GOT3 (cell line): ENCODE measurements at places on chromosomes 13 and 19.

- no peak for DNase-seq
Measured at GRCh38 chr19:661427-662196, 1.4 kb downstream of the RNF126 start.

- DNase-seq: no peak
Measured at GRCh38 chr19:37977992-37978391, 71.0 kb downstream of the SIPA1L3 start.

GRCh38 chr13:100330662-100331061 lies 241.8 kb downstream of the PCCA start:
- DNase-seq: no peak

DNA sequence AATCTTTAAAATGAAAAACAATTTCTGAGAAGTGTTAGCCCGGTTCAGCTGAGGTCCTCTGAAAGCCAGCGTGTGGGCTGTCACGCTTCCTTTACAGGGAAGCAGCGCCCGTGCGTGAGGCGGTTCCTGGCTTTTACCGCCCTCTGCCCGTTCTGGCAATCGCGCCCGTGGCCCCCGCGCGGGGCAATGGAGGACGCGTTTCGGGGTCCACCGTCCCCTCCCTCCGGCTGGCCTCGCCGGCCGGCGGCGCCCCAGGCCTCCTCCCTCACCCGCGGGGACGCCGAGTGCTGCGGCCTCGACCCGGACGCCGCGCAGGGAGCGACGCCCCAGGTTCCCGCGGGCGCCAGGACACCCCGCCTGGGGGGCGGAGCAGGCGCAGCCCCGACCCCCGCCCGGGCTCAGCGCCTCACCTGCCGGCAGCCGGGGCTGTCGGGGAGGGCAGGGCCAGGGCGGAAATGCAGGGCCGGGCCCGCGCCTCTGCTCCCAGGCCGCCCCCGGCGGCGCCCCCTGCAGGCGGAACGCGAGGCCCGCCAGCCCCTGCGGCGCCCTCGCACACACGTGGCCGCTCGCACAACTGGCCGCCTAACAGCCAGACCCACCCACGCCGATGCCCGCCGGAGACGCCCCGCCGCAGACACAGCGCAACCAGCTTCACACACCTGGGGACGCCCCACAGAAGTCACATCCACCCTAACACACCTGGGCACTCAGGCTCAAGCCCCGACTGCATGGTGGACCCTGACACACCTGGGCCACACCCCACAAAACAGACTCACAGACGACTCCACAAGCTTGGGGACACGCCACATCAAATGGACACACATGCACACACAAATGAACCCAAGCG lies at the start of gene GGACT:
GGACT (minus strand) TSS at position 459 of the 847 bp plus-strand sequence. CDS start 56,198 bp downstream, outside the sequence.
- no peak for DNase-seq
